ENCODE measurements at places on chromosomes 4 and X. TPM values are rescaled to one million over a fixed set of nuclear protein-coding genes. Genes with fewer than 3 reads are reported as not detected.

CENPE gene
- total RNA-seq = 36.9 TPM

SPP1 gene
- total RNA-seq = 3.1 TPM

PCSK1N gene
- total RNA-seq = 0.59 TPM

TEC gene
- 3.8 TPM for total RNA-seq

PTPN13 gene
- total RNA-seq = 16.6 TPM

GRCh38 chr4:82745173-82745842 is 53.3 kb downstream of the SCD5 start:
- DNase-seq = peak; percentile 36

- DNase-seq = no peak
Measured at GRCh38 chr4:7900334-7900909, 39.2 kb downstream of the AFAP1 start.

- no peak for DNase-seq
Measured at GRCh38 chr4:70657326-70657725, 9.0 kb downstream of the JCHAIN start.

DNA sequence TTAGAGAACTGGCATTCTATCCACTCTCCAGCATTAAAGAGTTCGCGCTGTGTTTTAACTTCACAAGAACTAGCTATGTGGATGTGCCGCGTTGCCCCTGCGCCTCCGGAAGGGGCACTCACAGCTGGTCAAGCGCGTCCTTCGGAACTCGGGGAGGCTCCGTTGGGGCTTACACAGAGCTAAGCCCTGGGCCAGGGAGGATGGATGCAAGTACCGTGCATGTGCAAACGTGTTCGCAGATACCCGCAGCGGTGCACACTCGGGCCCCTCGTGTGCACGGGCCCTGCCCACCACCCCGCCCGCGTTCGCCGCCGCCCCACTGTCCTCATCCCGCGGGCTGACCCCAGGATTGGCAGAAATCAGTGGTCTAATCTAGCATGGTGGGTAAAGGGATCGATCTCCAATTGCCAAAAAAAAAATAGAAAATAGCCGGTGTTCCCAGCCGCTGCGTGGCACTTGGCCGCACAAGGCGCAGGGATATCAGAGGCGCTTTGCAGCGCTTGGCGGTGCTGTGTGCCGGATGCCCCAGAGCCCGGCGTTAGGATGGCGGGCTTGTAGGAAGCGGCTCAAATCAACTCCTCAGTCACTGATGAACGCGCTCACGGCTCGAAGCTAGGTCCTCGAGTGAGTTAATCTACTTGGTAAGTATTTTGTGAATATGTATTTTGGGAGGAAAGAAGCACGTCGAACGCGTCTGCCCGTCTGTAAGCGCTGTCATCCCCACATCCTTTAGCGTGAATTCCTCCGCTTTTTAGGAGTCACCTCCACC is 989 bp upstream of the PCDH10 start:
- peak; percentile 32 for DNase-seq

DNA sequence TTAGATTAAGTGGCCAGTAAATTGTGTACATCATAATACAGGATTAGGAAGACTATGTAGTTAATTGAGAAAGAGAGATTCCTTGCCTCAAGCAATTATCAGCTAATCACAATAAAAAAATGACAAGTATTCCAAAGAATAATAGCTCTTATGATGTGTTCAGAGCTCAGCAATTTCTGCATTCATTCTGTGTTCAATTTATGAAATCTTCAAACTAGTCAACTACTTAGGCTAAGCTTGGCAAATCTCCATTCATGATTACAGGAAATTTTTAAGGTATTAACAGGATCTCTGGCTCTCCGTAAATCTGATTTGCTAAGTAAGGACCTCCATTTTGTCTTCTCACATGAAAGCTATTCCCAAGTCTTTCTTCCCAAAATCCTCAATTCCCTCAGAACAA is 256.9 kb upstream of the TEX13A start:
- DNase-seq = no peak

- no peak for DNase-seq
Measured at GRCh38 chrX:86436116-86436515, 287.9 kb downstream of the DACH2 start.

DNA sequence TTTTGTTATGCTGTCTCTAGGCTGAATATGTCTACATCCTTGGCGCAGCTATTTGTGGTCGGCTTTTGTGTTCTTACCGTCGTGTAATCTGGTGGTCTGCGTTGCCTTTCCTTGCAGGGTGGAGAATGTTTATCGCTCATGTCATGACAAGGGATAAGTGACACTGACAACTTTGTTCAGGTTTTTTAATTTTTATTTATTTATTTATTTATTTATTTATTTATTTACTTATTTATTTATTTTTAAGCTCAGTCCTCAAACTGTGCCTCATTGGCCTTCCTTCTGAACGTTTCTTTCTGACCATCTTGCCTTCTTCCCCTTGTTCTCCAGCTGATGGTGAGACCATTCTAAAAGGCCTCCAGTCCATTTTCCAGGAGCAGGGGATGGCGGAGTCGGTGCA is 26.4 kb downstream of the SMS start:
- no peak for DNase-seq

- DNase-seq = peak; percentile 54
Measured at GRCh38 chrX:2614911-2615310, 76.2 kb upstream of the CD99 start.

GRCh38 chr4:161320377-161320776 is 843.4 kb downstream of the FSTL5 start:
- peak; percentile 45 for DNase-seq

DNA sequence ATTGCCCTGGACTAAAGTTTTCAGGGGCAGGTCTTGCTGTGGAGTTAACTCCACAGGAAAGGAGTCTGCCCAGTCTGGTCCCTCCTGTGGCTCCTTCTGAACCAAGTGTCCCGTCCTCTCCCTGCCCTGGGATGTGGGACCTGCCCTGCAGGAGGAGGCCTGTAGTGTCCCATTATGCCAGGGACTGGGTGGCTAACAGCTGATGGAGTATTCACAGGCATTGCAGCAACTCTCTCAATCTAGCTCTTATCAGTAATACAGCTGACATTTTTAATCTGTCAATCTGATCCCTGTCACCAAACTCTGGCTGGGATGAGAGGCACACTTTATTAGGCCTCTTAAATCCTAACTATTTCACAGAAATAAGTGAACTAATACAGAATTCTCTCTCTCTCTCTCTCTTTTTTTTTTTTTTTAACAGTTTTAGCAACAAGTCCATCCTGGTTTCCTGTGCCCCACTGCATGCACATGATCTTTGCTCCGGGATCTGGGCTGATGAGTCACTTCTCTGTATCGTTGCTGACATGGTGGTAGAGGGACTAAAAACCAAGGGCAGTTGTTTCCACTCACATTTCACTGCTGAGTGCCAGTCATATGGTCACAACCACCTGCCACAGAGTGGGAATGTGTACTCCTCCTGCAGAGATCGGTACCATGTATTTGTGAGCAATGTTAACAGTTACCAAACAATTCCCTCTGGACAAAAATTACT is 39.1 kb downstream of the HAND2 start:
- peak; percentile 81 for DNase-seq

- no peak for DNase-seq
Measured at GRCh38 chr4:48565362-48566033, 75.4 kb downstream of the ZAR1 start.

DNA sequence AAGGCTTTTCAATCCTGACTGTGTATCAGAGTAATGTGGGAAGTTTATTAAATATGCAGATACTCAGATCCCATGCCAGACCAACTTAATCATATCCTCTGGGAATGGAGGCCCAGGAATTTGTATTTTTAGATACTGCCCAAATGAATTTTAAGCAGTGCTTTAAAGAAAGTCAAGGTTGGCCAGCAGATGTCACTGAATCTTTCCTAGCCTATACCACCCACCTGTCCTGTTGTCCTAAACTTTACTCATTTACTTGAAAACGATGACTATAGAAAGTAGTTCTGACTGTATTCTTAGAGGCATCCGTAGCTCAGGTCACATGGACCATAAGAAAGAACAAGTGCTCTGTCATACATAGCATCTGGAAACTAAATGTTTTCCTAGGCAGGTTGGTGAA is 79.9 kb downstream of the AMOT start:
- no peak for DNase-seq

DNA sequence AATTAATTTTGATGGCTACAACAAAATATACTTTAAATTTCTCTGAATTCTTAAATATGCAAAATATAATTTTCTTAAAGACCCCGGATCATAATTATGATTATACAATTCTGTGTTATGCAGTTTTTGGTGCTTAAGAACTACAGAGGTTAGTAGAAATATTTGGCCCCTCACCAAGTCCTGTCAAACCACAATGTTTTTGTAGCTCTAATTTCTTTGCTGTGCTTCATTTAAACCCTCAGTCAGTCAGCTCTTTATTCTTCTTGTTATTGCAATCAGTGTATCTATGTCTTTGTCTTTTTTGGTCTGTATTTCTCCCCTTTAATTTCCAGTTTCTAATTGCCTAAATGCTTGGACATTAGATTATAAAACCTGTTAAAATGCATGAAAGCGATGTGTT is 186.1 kb downstream of the CAMK2D start:
- peak; percentile 64 for DNase-seq

DNA sequence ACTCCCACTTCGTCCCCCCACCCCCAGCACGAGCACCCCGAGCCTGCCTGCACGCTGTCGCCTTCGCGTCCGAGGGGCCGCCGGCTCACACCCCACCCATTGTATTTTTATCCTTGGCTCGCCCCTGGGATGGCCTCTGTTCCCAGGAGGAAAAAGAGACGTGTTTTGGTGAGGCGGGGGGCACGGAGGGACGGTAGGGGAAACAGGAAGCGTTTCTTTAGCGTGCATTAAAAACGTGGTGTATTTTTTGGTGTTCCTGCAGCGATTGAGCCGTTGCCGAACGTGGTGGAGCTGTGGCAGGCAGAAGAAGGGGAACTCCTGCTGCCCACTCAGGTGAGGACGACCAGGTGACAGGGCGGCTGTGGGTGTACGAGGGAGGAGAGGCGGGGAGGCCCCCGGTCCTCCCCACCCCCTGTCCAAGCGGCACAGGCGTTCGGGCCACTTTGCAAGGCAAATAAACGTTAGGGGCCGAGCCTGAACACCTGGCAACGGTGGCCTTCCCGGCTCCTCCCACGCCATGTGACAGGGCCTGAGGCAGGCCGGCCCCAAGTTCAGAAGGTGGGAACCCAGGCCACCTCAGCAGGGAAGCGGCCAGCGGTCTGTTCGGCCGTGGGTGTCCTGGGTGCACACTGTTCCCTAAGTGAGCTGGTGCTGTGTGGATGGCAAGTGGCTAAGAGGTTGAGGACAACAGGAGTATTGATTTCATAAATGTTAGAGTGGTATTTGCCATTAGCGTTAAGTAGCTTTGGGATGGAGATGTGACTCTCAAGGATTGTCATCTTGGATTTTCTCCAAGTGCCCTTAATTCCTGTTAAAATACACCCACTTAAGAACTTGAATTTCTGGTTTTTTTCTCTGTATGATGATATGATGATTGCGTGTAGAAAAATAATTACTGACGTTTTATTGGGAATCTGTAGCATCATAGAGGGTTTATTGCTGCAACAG is 1.1 kb downstream of the TMEM131L start:
- DNase-seq = no peak

GRCh38 chr4:173282626-173283025 is 51.5 kb downstream of the HMGB2 start:
- DNase-seq = no peak

DNA sequence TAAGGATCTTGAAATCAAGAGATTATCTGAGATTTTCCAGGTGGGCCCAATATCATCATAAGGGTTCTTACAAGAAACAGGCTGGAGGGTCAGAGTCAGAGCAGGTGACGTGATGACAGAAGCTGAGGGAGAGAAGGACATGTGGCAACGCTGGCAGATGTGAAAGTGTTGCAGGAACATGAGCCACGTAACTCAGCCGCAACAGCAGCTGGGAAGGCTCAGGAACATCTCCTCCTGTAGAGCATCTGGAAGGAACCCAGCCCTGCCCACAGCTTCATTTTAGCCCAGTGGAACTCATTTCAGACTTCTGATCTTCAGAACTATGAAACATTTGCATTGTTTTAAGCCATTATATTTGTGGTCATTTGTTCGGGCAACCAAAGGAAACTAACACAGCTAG is 156.3 kb upstream of the VEGFC start:
- DNase-seq = peak; percentile 91

GRCh38 chr4:88196013-88196365 is 37.5 kb upstream of the ABCG2 start:
- DNase-seq = no peak

DNA sequence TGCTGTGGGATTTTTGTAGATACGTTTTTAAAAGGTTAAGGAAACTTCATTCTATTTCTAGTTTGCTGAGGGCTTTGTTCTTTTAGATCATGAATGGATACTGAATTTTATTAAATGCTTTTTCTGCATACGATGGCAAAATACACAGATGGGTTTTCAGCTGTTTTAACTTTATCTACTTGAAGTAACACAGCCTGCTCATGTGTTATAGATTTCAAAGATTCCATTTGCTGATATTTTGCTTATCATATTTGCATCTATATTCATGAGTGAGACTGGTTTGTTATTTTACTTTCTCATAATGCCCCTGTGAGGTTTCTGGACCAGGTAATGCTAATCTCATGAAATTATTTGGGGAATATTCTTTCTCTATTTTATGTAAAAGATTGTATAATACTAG is 34.5 kb upstream of the HERC5 start:
- DNase-seq = no peak

- no peak for DNase-seq
Measured at GRCh38 chr4:65669111-65670019, 924 bp downstream of the EPHA5 start.

DNA sequence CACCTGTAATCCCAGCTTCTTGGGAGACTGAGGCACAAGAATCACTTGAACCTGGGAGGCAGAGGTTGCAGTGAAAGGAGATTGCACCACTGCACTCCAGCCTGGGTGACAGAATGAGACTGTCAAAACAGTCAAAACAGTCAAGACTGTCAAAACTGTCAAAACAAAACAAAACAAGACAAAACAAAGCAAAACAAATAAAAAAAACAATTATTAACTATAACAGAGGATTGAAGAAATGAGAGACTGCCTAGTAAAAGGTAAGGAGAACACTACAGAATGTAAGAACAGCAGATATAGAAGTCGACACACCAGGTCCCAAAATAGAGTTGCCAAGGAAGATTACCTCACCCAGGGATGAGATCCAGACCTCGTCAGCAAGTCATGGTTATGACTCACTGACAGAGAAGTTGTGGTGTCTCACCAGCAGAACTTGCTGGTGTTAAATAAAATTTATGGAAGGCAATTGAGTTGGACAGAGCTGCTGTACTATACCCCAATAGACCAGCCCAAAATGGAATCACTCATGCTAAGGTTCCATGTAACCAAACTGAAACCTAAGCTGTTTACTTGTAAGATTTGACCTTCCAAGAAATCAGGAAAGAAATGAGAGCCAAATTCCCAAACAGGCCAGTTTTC is 32.1 kb upstream of the GK start:
- DNase-seq = peak; percentile 66

- DNase-seq = no peak
Measured at GRCh38 chrX:130861462-130861861, 41.5 kb downstream of the ENOX2 start.

GRCh38 chr4:4507923-4508322 is 33.9 kb downstream of the STX18 start:
- DNase-seq = no peak

DNA sequence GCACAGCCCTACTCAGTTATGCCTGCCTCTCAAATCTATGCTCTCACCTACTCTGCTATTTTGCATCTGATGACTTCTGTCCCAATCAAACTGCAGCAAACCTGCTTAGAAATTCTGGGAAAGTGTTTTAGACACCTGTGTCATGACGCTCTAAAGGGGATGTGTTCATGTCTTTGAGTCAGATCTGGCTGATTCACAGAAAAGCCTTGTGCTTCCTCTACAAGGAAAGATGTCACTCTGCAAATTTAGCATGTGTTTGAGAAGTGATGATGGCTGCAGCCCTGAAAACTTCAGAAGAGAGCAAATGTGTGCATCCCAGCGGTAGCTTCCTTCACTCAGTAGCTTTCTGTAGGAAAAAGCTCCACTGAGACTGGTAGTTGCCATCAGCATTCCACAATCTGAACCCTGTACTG is 235.4 kb downstream of the MGST2 start:
- no peak for DNase-seq

All from RPMI7951 (cell line).